Stimulated activated CD8-positive, alpha-beta memory T cell treated with anti-CD3 and anti-CD28 coated beads, Interleukin-7, amount 100 ng/mL, for 24 hours (primary cell): ENCODE measurements at places on chromosomes 5 and 9.

DNA sequence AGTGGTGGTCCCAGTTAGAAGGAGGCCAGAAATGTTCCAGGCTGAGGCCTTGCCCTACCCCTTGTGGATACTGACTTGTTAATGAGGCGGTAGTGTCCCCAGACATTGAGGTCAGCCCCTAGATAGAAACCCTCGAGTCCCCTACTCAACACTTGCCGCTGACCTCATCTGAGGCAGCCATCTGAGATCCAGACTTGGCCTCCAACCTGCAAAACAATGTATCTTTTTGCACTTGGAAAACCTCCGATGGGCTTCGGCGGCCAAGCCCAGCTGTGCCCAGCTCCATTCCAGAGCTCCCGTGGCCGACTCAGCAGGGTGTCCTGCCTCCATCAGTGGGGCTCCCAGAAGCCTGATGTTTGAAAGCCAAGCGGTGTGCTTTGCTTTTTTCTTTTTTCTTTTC, 122.1 kb downstream of the WNK2 start:
- DNase-seq, result no peak

GRCh38 chr5:36635721-36636390, 29.4 kb downstream of the SLC1A3 start:
- no peak for DNase-seq

GRCh38 chr9:96121136-96121535, 180.8 kb downstream of the HSD17B3 start:
- no peak for DNase-seq

DNA sequence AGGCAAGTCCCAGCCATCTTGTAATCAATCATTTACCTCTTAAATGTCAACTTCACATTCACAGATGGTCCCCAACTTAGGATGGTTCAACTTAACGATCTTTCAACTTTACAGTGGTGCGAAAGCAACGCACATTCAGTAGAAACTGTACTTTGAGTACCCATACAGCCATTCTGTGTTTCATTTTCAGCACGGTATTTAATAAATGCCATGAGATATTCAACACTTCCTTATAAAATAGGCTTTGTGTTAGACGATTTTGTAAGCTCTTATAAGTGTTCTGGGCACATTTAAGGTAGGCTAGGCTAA, 47.1 kb upstream of the ANGPTL2 start:
- no peak for DNase-seq

DNA sequence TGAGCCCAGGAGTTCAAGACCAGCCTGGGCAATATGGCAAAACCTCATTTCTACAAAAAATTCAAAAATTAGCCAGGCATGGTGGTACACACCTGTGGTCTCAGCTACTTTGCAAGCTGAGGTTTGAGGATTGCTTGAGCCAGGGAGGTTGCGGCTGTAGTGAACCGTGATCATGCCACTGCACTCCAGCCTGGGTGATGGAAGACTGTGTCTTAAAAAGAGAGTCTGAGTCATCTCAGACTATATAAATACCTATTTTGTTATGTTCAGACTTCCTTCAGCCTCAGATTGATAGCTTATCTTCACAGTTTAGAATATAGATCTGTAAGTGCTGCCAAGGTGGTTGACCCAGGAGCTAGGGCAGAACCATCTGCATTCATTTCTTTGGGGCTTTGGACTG, 1.6 kb upstream of the PAIP2 start:
- DNase-seq, result no peak

GRCh38 chr9:129786481-129786880, 16.5 kb upstream of the TOR1B start:
- no peak for DNase-seq

- DNase-seq, result no peak
Observed at GRCh38 chr9:8895861-8896224, 1096.3 kb upstream of the DMAC1 start.

DNA sequence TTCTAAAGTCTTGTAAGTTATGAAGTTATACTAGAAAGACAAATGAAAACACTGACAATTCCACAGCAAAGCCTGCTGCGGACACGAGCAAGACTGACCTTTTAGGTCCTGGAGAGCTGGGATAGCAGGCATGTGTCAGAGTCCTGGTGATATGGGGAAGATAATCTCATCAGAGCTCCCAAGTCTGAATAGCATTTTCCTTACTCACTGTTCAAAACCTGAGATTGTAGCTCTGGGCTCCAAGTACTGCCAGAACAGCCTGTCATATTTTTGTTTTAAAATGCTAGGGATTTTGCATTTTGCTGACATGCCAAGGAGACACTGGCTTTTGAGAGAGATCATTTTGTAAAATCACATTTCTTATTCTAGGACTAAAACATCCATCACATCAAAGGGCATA, 90.1 kb downstream of the DRD1 start:
- no peak for DNase-seq

- no peak for DNase-seq
Observed at GRCh38 chr5:101966476-101966875, 329.6 kb downstream of the SLCO4C1 start.

DNA sequence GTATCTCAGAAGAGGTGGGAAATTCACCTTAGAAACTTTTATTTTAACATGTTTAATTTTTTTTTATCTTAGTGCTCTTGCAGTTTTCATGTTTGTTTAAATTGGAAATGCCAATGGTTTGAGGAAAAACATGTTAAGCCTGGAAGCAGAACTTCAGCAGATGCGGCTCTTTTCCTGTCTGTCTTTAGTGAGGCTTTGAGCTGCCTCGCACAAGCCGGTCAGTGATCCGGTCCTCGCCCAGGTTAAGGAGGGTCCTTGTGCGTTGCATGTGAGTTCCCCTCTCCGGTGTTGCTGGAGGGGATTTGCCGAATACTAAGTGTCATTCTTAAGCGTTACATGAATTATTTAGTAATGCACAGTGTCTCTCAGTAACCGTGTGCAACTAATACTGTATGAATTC, 9.4 kb upstream of the PLEKHG4B start:
- DNase-seq, result no peak

DNA sequence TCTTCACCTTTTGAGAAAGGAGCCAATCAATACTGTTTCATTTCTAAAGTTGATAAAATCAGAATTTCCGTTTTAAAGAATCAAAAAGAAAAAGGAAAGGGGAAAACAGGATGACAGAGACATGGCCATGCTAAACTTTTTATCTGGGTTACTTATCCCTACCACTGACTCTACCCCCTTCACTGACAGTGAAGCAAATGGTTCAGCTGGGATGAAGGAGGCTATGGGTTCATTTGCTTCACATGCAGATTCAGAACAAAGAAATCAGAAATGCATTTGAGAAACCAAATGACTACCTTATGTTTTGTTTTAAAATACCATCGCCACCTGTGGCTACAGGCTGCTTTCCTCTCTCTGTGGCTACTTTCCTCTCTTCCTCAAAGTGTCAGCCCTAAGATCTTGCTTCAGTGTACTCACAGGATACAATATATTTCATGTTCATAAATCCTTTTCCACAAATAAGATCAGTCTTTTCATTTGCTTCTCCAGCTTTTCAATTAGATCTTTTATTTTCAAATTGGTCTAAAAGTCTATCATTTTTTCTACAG, 53.3 kb downstream of the LPAR1 start:
- no peak for DNase-seq

DNA sequence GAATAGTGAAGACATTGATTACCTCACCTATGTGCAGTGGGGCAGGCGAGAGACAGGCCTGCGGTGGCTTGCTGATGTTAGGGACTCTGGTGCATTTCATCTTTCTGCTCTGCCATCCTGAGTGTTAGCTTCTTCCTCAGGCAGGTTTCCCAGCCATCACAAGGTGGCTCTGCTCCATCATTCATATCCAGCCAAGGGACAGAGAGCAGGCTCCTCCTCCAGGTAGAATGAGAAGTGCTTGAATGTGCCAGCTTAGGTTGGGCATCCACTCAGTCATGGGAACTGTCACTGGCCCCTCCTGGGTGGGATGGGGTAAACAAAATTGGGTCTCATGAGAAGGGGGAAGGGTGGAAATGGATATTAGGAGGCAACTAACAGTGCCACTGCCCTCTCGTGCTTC, 24.8 kb downstream of the GPR107 start:
- no peak for DNase-seq

DNA sequence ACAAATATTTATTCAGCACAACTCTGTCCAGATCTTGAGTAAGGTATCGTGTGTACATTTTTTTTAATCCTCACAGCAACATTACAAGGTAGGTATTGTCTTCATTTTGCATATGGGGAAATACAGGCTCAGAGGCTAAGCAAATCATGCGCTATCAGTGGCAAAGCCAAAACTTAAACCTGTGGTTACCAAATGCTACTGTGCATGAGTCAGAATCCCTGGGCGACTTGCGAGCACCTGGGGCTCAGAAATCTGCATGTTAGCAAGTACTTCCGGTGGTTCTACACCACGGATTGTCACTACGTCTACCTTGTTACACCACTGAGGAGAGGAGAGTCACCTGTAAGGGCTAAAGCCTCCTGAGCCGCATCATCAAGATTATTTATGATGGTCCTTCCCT, 21.3 kb downstream of the C5orf58 start:
- DNase-seq, result no peak

GRCh38 chr5:95823738-95824609, 1.4 kb upstream of the GLRX start:
- DNase-seq, result no peak

GRCh38 chr9:137838576-137838975, 39.0 kb upstream of the CACNA1B start:
- no peak for DNase-seq

- DNase-seq, result no peak
Observed at GRCh38 chr5:170362656-170363055, 26.5 kb downstream of the KCNMB1 start.

DNA sequence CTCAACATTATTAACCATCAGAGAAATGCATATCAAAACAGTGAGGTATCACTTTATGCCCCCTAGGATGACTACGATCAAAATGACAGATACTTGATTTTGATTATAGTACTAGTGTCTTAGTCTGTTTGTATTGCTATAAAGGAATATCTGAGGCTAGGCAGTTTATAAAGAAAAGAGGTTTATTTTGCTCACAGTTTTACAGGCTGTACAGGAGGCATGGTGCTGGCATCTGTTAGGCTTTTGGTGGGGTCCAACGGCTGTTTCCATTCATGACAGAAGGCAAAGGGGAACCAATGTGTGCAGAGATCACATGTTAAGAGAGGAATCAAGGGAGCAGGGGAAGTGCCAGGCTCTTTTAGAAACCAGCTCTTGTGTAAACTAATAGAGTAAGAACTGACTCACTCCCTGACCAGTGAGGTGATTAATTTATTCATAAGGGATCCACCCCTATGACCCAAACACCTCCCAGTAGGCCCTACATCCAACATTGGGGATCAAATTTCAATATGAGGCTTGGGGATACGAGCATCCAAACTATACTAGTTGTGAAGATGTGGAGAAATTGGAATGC, 16.0 kb upstream of the AFF4 start:
- DNase-seq, result no peak

- no peak for DNase-seq
Observed at GRCh38 chr5:171926311-171926710, 80.1 kb downstream of the FBXW11 start.

DNA sequence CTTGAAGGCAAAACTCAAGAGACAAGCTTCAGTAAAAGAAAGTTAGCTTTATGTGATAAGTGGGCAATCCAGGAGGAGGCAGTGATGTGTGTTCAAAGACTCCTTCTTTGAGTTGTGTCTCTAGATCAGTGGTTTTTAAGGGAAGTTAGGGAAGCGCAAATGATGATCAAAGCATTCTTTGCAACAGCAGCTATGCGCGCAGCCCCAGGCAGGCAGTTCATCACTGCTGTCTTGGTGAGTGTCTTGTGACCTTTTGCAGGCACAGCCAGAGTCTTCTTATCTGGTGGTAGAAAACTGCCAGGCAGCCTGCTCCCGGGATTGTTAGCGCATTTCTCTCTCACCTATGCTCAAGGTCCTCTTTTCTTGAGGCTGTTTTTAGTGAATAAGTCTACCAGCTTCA, 40.3 kb upstream of the CLK4 start:
- no peak for DNase-seq

DNA sequence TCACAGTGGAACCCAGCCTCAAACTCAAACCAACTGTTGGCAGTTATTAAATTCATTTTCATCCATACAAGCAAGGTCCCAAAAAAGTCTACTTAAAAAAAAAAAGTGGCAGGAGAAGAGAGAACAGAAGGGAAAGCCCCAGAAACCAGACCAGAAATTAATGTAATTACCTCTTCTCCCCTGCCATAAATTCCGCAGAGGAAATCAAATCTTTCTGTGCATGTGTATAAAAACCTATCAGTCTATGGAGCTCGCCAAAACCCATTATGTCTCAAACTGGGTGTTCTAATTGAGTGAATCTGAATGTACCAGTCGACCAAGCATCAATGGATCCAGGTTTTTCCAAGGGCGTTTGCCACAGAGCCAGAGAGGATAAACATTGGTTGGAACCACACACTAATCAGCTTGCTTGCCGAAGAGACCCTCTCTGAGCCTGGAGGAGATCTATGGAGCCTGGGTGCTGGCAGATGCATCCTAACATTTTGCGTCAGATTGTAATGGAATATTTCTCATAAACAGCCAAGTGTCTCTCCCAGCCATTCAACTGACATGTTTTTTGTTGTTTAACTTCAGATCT, 7.9 kb upstream of the HAND1 start:
- DNase-seq, result no peak

GRCh38 chr5:68254810-68255209, 39.3 kb downstream of the PIK3R1 start:
- DNase-seq, result no peak

DNA sequence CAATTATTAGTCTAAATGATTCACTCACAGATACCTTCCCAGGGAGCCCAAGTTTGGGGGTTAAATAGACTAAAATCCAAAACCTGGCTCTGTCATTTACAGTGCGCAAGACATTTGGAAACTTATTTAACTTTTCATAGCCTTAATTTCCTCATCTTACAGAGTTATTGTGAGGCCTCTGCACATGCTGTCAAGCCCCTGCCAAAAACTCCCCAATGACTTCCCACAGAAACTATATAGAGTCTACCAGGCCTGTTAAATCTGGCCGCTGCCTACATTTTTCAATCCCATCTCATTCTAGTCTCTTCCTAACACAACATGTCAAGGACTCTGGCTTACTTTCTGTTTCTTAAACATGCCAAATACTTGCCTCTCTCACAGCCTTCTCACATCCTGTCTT, 412.5 kb downstream of the ELAVL2 start:
- DNase-seq, result no peak

GRCh38 chr5:172953776-172954675, 5.2 kb upstream of the RPL26L1 start:
- no peak for DNase-seq

- no peak for DNase-seq
Observed at GRCh38 chr5:112636751-112637150, 100.9 kb upstream of the APC start.

DNA sequence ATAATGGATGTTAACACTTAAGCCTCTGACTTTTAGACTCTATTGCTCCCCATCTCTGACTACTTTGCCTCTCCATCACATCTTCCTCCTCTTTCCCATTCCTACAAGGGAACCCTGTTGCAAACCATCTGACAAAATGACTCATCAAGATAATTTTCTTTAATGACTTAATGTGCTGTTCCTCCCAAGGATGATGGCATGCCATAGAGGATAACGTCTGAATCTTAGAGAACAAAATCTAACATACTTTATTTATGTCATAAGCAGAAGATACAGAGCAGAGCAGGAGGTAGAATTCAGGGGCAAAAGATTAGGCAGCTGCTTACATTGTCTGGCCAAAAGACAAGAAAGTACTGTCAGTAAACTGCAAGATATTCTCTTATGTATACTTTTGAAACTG, 76.8 kb downstream of the FGF10 start:
- no peak for DNase-seq
